ENCODE measurements at places on chromosomes 3 and 15.

- no peak for DNase-seq
Measured at GRCh38 chr3:46371519-46372340, 984 bp downstream of the CCR5 start.

- DNase-seq: no peak
Measured at GRCh38 chr15:101036189-101036588, 117.0 kb downstream of the LRRK1 start.

GRCh38 chr15:66927201-66928077 is 138.0 kb upstream of the SMAD3 start:
- no peak for DNase-seq

DNA sequence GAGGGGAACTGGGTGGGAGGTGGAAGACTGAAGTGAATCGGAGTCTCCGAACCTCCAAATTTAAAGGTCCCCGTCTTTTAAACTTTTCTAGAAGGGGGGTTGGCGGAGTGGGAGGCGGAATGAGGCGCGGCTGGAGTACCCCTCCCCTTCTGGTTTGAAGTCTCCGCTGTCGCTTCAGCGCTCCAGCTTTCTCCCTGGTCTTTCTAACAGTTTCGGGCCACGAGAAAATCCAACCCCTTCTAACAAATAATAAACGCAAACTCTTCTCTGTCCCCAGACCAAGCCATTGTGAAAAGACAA is 2.5 kb upstream of the MECOM start:
- DNase-seq: no peak
